ENCODE measurements at places on chromosomes 11 and 22.

DNA sequence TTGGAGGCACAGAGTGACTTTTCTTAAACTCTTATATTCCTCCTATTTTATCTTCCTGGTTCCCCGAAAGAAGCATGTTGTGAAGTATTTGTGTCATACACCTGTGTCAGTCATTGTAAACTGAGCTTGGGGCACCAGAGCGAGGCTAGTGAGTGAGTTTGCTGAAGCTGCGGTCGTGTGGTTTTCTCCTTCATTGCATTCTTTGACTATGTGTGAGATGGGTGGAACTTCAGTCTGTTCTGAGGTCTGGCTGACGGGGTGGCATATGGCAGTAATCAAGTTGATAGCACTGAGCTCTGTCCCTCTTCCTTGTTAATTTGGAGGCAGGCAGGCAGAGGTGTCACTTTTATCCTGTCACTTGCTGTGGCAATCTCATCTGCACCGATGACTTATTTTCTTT lies 4.2 kb downstream of the VPS26B start:
- DNase-seq: no peak

GRCh38 chr22:18991821-18992442 lies 55.8 kb upstream of the PRODH start:
- DNase-seq: no peak

DNA sequence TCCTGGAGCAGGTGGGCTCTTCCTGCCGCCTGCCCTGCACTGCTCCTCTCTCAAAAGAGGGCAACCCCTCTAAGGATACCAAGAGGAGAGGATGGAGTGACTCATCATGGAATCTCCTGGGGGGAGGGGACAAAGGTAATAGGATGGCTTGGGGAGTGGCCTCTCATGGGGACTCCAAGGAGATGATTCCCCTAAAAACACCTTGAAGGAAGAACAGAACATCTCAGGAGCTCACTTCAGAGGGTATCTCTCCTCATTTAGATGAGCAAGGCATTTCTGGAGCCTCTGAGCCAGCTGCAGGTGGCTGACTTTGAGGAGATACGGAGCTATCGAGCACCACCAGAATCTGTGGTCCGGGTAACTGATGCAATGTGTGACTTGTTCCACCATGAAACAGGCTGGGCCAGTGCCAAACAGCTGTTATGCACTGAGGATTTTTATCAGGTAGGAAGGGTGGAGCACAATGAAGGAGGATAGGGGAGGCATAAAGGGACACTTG lies 40.2 kb downstream of the RRP8 start:
- DNase-seq: no peak

DNA sequence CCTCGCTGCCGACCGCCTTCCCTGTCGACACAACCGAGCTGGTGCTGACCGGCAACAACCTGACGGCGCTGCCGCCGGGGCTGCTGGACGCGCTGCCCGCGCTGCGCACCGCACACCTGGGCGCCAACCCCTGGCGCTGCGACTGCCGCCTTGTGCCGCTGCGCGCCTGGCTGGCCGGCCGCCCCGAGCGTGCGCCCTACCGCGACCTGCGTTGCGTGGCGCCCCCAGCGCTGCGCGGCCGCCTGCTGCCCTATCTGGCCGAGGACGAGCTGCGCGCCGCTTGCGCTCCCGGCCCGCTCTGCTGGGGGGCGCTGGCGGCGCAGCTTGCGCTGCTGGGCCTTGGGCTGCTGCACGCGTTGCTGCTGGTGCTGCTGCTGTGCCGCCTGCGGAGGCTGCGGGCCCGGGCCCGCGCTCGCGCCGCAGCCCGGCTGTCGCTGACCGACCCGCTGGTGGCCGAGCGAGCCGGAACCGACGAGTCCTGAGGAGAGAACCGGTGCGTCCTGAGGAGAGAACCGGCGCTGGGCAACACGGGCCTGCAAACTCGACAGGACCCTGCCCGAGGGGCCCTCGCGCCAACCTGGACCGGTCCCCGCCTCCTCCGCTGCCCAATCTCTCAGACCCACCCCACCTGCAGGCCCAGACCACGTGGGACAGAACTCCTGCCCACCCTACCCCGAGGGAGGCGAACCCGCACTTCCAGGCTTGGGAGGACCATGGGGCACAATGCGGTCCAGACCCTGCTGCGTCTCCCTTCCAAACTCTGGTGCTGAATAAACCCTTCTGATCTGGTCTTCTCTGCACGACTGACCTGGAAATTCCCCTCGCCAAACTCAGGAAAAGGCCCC lies 866 bp downstream of the GP1BB start:
- DNase-seq: no peak

GRCh38 chr11:36412781-36413383 lies 97.2 kb downstream of the TRAF6 start:
- peak; percentile 58 for DNase-seq

DNA sequence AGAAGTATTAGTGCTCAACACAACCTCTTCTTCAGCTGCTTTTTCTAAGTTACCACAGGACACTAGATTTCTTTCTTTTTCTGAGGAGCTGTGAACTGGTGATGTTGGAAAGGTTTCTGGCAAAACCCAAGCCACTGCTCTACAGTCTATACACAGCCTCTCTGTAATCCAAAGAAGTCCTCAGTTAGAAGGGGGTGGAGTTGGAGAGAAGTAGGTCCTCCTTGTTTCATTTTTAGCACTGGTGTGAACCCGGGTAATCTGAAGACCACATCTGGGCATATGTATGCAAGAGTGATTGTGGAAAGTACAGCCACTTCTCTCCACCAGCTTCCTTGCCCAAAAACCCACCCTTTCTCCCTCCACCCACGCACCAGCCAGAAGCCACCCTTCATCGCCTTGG lies 1168.1 kb downstream of the LRRC4C start:
- DNase-seq: no peak

DNA sequence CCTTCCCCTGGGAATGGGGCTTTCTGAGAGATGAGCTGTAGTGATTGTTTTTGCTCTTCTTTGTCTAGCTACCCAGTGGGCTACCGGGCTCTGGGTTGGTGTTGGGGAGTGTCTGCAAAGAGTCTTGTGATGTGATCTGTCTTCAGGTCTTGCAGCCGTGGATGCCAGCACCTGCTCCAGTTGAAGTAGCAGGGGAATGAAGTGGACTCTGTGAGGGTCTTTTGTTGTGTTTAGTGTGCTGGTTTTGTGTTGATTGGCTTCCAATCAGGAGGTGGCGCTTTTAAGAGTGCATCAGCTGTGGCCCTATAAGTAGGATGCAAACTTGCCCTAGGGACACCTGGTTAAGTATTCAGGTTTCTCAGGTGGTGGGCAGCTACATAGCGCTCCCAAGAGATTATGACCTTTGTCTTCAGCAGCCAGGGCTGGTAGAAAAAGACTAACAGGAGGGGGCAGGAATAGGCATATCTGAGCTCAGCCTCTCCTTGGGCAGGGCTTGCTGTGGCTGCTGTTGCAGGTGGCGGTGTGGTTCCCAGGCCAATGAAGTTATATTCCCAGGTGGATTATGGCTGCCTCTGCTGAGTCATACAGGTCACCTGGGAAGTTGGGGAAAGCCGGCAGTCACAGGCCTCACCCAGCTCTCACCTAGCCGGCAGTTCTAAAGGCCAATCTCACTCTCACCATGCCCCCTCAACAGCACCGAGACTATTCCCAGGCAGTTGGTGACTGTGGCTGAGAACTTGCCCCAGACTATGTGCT lies 315.7 kb upstream of the C11orf87 start:
- DNase-seq: no peak

GRCh38 chr11:128915149-128915521 lies 24.0 kb downstream of the KCNJ5 start:
- no peak for DNase-seq

DNA sequence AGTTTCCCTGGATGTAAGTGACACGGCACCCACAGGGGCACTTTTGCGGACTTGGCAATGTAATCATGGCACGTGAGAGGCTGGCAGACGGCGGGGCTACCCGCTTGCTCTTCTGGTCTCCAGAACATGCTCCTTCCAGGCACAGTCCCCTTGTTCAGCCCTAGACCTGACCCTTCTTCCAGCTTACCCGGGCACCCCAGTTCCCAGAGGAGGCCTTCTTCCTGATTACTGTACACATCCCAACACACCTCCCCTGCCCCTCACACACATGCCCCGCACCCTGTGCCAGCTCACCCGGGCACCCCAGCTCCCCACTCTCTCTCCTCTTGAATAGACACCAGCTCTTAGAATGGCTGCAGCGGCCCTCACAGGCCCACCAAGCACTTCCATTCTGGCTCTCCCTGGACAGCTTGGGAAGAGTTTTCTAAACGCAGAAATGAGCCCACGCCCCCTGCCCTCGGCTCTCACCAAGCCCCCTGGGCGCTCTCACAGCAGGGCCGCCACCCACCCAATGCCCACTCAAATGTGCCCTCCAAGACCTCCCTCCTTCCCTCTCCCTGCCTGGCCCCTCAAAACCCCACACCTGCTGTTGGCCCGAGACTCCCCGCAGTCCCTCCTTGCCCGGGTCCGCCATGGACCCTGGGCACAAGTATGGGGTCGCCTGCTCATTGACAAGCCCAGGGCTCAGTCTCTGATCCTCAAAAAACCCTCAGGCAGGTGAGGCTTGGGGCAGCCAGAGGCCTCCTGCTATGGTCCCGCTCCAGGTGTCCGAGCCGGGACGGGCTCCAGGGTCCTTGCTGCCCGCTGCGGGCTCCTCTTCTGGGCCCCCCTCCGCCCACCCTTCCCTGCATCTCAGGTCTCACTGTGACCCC lies 88.5 kb downstream of the WNT7B start:
- no peak for DNase-seq

- DNase-seq: no peak
Observed at GRCh38 chr11:20024172-20024935, 135.9 kb downstream of the DBX1 start.

GRCh38 chr11:130790689-130791088 lies 125.6 kb downstream of the SNX19 start:
- no peak for DNase-seq

- no peak for DNase-seq
Observed at GRCh38 chr22:50677493-50678217, 5.0 kb downstream of the SHANK3 start.

- peak; percentile 97 for DNase-seq
Observed at GRCh38 chr22:35629406-35630216, 12.5 kb upstream of the MB start.

GRCh38 chr22:39147335-39148025 lies 5.0 kb downstream of the CBX7 start:
- DNase-seq: no peak

Data from brain microvascular endothelial cell (primary cell).